A172 (cell line): ENCODE measurements at places on chromosomes 3 and 15. TPM values are rescaled to one million over a fixed set of nuclear protein-coding genes. Genes with fewer than 3 reads are reported as not detected.

The SHC4 gene
- 0.59 and 0.84 TPM in 2 replicates for total RNA-seq

The CELF6 gene
- total RNA-seq, result not detected in 2 replicates

The UBA7 gene
- 13.1 and 19.7 TPM in 2 replicates for total RNA-seq

The UBAP1L gene
- total RNA-seq, result 0.05 and 0.65 TPM in 2 replicates

The ARPIN gene
- total RNA-seq, result 7.3 and 8.9 TPM in 2 replicates

The HEG1 gene
- total RNA-seq, result 47.2 and 71.4 TPM in 2 replicates

The MUC13 gene
- total RNA-seq, result 0.17 TPM in 1 of 2 replicates, not detected in the other

The DPH6 gene
- total RNA-seq, result 16.1 and 19.7 TPM in 2 replicates

The ADIPOQ gene
- total RNA-seq, result not detected in 2 replicates

The SEMA3B gene
- total RNA-seq, result 22.9 and 26.3 TPM in 2 replicates

The EPHB3 gene
- total RNA-seq, result 1.1 and 1.4 TPM in 2 replicates

The TRAT1 gene
- total RNA-seq, result not detected in 2 replicates

The GOLGA8T gene
- not detected in 2 replicates for total RNA-seq

The SLC12A1 gene
- not detected in 2 replicates for total RNA-seq

The HDAC11 gene
- total RNA-seq, result 16.7 and 17.4 TPM in 2 replicates

The CPNE9 gene
- not detected in 2 replicates for total RNA-seq

The ADPGK gene
- 69.7 and 70.8 TPM in 2 replicates for total RNA-seq

The NME9 gene
- total RNA-seq, result not detected in 2 replicates

The MYRIP gene
- total RNA-seq, result not detected in 2 replicates

The AP3B2 gene
- total RNA-seq, result 0.09 and 0.29 TPM in 2 replicates

GRCh38 chr15:95931619-95932018 lies 398.9 kb upstream of the NR2F2 start:
- DNase-seq, result no peak

GRCh38 chr3:99683465-99683864 lies 45.1 kb downstream of the COL8A1 start:
- no peak for DNase-seq

- no peak for DNase-seq
Measured at GRCh38 chr15:70726753-70727152, 36.6 kb downstream of the UACA start.

DNA sequence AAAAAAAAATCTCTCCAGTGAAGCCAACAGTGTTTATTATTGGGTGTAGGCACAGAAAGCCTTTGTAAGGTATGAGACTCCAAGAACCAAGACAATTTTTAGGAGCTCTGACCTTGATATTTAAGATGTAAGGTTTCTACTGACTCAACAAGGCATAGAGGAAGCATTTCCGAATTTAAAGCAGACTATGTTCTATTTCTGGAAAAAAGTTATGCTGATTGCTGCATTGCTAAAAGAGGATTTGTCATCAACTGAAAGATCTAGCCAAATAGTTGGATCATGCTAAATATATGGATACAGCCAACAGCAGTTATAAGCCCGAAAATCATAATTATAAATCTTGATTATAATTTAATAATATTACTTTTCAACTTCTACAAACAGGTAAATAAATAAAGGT lies 53.3 kb upstream of the MELTF start:
- DNase-seq, result no peak

DNA sequence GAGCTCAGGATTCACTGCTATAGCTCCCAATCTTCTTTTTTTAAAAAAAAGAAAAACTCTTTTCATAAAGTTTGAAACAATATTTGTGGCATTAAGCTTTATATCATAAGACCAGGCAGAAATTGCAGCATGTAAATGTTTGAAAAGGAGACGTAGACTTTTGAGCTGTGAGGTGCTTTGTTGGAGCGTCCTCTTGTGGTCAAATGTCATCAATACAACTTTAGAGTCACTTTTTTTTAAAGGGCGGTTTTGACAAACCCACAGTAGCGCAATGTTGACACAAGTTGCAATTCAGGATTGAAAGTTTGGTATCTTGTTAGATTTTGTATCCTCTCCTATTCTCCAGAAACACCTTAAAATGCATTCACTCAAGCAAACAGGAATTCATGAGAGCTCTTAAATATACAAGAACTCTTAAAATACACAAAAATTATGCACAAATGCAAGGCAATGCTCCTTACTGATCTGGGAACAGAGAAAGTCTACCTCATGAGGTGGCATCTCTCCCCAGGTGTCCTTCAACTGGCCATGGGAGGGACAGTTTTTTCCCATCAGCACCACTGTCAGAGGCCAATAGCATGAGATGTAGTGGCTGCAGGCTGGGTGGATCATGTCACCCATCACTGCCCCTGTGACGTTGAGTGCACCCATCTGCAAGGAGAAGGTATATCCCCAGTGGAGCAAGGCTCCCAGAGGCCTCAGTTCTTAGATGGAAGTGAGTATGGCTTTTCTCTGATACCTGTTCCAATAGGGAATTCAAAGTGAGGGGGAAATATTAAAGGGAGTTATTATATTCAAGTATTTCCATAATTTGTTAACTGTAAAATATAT lies 70.7 kb downstream of the ANXA2 start:
- DNase-seq, result peak; percentile 38

- DNase-seq, result no peak
Measured at GRCh38 chr3:175005881-175006280, 146.7 kb downstream of the NAALADL2 start.

DNA sequence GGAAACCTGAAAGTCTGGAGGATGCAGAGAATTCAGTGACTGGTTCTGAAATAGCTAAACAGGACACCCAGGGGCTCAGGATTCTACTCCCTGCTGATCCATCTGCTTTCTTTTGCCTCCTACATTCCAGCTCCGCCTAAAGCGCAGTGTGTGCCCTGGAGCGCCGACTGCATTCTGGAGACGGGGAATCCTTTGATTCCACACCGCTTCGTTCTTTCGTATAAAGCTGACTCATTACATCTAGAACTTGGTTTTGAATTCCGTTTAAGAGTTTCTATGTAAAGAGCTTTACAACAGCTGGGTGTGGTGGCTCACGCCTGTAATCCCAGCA lies 61.8 kb downstream of the SENP2 start:
- DNase-seq, result no peak

- peak; percentile 86 for DNase-seq
Measured at GRCh38 chr3:94928921-94929320, 866.1 kb downstream of the NSUN3 start.

DNA sequence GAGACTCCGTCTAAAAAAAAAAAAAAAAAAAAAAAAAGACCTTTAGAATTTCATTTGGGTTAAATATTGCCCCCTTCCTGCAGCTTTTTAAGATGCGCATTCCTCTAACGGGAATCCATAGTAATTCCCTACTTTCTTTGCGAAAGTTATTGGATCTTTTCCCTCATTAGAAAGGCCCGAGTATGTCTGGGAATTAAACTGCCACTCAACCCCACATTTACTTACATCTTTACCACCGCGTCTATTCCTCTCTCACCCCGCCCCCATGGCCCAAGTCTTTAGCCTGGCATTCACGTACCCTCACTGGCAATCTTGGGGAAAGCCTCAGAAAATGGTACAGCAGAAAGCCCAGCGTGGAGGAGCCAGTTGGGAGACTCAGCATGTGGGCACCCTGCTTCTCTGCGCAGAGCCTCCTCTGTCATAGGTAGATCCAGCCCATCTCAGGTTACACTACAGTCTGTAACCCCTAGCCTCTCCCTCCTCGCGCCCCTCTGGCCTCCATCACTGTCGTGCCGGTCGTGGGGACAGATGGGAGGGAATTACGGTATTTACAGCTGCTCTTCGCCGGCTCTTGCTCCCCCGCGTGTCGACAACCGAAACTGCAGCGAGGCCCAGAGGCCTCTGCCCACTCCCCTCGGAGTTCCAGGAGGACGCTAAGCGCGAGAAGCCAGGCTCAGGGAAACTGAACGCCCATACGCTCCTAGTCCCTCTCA lies 6.4 kb upstream of the ANKDD1A start:
- DNase-seq, result no peak

- no peak for DNase-seq
Measured at GRCh38 chr3:138748190-138748589, 86.5 kb downstream of the PIK3CB start.

GRCh38 chr3:33044676-33045075 lies 52.3 kb downstream of the GLB1 start:
- DNase-seq, result no peak

DNA sequence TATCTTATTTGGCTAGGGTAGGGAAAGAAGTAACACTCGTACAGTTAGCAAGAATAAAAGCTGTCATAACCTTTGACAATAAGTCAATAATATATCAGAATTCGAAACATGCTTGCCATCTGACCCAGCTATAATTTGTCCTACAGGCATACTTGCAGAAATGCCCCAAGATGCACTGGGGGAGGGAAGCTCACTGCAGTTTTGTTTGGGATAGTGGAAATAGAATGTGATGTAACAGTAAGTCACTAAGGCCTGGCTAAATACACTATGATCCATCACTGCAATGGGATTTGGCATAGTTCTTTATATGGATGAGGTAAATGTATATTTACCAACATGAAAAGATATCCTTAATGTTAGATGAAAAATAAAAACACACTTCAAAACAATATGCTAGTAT lies 25.5 kb upstream of the TMOD3 start:
- DNase-seq, result no peak

GRCh38 chr3:143464850-143465249 lies 345.3 kb downstream of the CHST2 start:
- DNase-seq, result peak; percentile 48

- DNase-seq, result no peak
Measured at GRCh38 chr15:59711451-59712243, 22.5 kb upstream of the BNIP2 start.

GRCh38 chr3:191387441-191388077 lies 57.2 kb upstream of the UTS2B start:
- no peak for DNase-seq

GRCh38 chr3:194129581-194130133 lies 6.3 kb upstream of the HES1 start:
- no peak for DNase-seq

DNA sequence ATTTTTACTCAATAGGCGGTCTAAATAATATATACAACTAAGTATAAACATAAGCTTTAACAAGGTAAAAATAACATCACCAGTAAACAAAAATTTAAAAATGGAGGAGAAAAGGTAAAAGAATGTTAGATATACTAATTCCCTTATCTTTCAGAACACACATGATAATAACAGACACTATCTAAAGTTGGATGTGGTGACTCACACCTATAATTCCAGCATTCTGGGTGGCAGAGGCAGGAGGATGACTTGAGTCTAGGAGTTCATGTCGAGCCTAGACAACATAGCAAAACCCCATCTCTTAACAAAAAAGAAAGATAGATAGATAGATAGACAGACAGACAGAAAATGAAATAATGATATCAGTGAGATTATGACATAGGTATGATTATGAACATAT lies 85.1 kb downstream of the STAG1 start:
- peak; percentile 52 for DNase-seq

DNA sequence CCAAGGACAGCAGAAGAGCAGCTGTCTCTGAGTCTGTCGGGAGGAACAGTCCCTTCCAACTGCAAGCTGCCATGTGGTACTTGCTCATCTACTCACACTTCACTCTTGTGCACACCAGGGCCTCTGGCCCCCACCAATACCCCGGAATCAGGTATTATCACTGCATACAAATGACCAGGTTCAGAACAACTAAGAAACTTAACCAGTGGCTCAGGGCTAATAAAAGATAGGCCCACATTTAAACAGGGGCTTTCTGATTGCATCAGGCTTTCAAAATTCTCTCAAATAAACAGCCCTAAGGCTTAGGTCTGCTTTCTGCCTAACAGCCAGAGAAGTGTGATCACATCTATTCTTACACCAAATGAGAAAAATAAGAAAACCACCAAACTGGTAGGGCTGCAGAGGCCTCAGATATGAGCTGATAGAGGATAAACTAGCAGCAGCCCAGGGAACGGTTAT lies 20.7 kb downstream of the CCDC12 start:
- DNase-seq, result no peak

GRCh38 chr3:190883973-190884832 lies 21.7 kb upstream of the GMNC start:
- DNase-seq, result peak; percentile 58

DNA sequence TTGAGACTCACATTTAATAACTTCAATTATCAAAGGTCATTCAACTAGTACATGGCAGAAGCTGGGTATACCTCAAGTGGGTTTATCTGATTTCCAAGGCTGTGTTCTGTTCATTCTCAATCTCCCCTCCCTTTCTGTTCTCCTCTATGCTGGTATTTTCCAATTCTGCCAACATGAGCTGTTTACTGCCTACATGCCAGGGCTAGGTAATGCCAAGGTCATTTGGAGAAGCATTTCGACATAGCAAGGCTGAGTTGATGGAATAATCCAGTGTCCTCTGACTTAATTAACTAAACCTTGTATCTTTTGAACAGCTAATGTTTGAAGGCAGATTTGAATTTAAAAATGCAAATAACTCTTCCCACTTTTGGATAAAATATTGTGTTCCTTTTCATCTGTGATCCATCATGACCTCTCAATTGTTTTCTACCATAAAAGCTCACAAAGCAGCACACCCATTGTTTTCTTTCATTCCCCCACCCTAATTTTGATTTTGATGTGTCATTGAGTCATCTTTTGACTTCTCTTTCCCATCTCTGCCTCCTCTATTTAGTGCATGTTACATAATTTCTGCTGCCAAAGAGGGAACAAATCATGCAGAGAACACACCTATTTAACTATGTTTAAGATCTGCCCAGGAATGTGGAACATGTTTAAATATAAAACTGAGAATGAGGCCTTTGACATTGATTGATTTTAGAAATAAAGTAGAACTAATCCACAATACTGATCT lies 308.8 kb upstream of the NR2E3 start:
- DNase-seq, result no peak

GRCh38 chr3:116444115-116444747 lies 1.1 kb downstream of the LSAMP start:
- DNase-seq, result no peak

DNA sequence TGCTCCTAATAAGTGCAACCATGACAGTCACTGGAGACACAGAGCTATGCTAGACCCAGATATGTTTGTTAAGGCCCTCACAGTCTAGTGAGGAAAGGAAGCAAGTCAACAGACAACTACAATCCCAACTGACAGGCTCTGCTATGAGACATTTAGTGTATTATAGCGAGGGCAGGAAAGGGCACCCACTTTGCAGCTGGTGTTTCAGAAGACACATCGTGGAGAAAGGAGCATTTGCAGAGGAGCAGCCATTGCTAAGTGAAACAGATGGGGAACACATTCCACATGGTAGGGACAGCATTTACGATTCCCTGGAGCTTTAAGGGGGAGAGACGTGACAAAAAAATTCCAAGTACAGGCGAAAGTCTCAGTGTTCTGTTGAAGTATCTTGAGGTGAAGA lies 685.6 kb downstream of the AGBL1 start:
- no peak for DNase-seq

GRCh38 chr3:172030181-172030580 lies 9.2 kb upstream of the FNDC3B start:
- DNase-seq, result no peak

- no peak for DNase-seq
Measured at GRCh38 chr3:38800511-38800910, 15.5 kb downstream of the SCN10A start.

DNA sequence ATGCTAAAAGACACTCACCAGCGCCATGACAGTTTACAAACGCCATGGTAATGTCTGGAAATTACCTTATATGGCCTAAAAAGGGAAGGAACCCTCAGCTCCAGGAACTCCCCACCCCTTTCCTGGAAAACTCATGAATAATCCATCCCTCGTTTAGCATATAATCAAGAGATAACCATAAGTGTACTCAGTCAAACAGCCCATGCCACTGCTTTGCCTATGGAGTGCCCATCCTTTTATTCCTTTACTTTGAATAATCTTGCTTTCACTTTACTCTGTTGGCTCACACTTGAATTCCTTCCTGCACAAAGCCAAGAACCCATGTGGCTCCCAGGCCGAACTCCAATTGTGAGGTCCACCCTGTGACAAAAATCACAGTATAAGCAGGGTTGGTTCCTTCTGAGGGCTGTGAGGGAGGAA lies 19.1 kb upstream of the FSTL1 start:
- no peak for DNase-seq
